ENCODE measurements at places on chromosomes 2 and 18.

- no peak for DNase-seq
Measured at GRCh38 chr2:26454561-26455001, 23.3 kb downstream of the OTOF start.

- no peak for DNase-seq
Measured at GRCh38 chr2:37669446-37669845, 2.0 kb downstream of the CDC42EP3 start.

DNA sequence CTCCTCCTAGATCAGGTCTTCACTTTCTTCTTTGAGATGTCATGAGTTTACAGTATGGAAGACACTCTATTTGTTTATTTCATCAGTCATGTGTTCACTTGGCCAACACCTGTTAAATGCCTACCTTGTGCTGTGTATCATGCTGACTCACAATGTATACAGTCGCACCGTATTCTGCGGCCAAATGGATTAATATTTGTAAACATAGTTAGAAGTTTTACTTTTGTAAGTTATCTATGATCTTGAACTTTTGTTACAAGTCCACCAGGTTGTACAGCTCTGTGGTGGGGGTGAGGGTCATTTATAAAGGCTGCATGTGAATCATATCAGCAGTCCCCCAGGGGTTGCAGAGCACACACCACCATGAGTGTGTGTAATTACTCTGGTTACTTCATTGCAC lies 408.7 kb upstream of the NRP2 start:
- DNase-seq: no peak

GRCh38 chr2:5696945-5697521 lies 4.8 kb downstream of the SOX11 start:
- DNase-seq: peak; percentile 29

GRCh38 chr2:41847744-41848441 lies 199.9 kb upstream of the PKDCC start:
- no peak for DNase-seq

DNA sequence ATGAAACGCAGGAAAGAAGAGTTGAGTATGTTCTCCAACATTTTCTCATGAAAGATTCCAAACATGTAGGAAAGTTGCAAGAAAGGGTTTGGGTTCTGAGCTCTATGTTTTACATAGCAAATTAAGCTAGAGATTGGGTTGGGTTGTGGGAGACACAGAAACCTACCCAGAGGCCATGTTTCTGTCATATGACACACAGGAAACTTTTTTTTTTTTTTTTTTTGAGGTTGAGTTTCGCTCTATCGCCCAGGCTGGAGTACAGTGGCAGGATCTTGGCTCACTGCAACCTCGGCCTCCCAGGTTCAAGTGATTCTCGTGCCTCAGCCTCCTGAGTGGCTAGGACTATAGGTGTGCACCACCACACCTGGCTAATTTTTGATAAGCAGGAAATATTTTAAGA lies 57.6 kb downstream of the DOCK10 start:
- no peak for DNase-seq

DNA sequence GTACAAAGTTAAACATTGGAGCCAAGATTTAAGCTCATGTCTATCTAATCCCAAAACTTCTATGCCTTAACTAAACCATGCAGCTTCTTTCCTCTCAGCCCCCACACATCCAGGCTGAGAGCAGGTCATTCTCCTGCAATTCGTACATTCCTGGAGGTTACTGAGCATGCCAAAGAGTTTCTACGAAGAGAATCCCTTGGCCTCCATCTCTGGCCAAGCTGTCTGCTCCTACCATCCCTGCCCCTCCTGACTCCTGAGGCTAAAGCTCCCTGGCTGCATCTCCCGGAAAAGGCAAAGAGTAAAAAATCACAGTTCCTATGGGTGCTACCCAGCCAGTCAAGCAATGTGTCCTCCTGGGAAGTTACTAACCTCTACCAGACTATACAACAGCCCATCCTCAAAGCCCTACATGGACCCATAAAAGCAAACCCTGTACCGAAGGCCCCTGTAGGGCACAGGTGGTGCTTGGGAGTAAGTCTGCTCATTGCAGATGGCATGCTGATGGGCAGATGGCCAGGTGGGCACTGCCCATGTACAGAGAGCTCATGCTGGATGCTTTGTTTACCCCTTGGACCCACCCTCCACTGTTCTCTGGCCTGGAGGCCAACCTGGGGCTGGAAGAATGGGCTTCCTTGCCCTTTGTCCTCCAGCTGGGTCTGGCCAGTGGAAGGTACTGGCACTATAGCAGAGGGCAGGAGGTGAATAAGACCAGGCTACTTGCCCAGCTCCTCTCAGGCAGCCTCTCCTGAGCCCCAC lies 99.5 kb downstream of the TTC32 start:
- DNase-seq: no peak

GRCh38 chr2:401019-401679 lies 113.3 kb upstream of the ALKAL2 start:
- DNase-seq: no peak
